ENCODE measurements at places on chromosomes 13 and 19. TPM values are rescaled to one million over a fixed set of nuclear protein-coding genes. Genes with fewer than 3 reads are reported as not detected.

GRCh38 chr13:44015811-44016210 lies 136.1 kb downstream of the LACC1 start:
- ATAC-seq, result no peak

DNA sequence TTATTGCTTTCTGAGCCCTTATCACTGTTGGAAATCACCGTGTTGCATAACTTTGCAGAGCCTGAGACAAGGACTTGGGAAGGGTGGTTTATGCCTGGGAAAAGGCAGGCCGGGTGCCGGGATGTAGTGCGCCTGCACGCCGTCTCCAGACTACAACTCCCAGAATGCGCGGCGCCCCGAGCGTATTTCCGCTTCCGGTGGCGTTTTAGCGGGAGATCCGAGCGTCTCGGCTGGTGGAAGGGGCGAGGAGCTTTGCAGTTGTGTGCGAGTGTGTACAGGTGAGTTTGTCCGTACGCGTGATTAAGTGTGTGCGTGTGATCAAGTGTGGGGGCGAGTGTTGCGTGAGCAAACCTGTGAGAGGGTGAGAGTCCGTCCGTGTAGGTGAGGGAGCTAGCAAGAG lies 75.4 kb downstream of the PEG3 start:
- ATAC-seq, result no peak

The TMPRSS9 gene
- 0.33 TPM for total RNA-seq

GRCh38 chr13:88622362-88622973 lies 951.3 kb downstream of the SLITRK5 start:
- ATAC-seq, result no peak

DNA sequence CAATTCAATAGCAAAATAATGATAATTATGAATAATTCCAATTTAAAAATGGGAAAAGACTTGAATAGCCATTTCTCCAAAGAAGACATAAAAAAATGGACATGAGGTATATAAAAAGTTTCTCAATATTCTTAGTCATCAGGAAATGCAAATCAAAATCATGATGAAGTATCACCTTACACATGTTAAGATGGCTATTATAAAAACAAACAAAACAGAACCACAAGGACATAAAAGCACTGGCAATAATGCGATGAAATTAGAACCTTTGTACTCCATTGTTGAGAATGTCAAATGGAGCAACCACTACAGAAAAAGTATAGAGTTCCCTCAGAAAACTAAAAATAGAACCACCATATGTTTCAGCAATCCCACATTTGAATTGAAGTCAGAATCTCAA lies 1186.1 kb downstream of the SLITRK5 start:
- no peak for ATAC-seq

GRCh38 chr13:57918086-57918485 lies 286.5 kb downstream of the PCDH17 start:
- no peak for ATAC-seq

DNA sequence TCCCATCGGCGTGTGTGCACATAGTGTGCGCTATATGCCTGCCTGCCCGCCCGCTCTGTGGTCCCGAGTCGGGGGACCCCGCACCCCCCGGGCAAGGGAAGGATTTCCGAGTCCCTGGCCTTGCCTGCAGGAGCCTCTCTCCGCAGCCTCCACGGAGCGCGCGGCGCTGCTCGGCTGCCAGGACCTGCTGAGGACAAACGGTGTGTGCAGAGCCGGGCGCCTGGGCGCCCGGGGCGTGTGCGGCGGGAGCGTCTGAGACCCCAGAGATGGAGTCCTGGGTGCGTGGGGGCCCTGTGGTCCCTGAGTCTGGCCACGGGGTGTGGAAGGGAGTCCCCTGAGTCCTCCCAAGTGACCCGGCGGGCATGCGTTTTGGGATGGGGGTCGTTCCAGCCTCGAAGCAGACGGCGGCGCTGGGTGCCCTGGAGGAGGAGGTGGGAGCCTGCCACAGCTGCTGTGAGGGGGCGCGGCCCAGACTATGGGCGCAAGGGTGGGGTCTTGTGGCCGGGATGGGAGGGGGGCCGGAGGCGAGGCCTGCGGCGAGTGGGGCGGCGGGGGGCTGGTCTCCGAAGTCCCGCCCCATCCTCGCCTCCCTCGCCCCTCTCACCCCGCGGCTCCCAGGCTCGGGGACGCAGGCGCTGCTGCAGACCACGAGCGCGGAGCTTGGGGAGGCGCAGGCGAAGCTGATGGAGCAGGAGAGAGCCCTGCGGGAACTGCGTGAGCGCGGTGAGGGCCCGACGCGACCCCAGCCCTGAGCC lies 25.3 kb downstream of the CLEC4M start:
- no peak for ATAC-seq

The MAN2B1 gene
- total RNA-seq, result 22.6 TPM

All from motor neuron (in vitro differentiated cells).